ENCODE measurements at places on chromosomes 12 and 14. TPM values are rescaled to one million over a fixed set of nuclear protein-coding genes. Genes with fewer than 3 reads are reported as not detected.

- H3K4me1 ChIP-seq: peaks cover 1% of the 10 kb centered on the region
- no peaks in the 10 kb centered on the region for H3K36me3 ChIP-seq
- no peak for DNase-seq
- no peak overlapping the region for H3K27ac ChIP-seq
- no peaks in the 10 kb centered on the region for H3K27me3 ChIP-seq
- H3K4me3 ChIP-seq: no peak overlapping the region
Measured at GRCh38 chr12:47735649-47736048, 10.4 kb upstream of the ENDOU start.

DNA sequence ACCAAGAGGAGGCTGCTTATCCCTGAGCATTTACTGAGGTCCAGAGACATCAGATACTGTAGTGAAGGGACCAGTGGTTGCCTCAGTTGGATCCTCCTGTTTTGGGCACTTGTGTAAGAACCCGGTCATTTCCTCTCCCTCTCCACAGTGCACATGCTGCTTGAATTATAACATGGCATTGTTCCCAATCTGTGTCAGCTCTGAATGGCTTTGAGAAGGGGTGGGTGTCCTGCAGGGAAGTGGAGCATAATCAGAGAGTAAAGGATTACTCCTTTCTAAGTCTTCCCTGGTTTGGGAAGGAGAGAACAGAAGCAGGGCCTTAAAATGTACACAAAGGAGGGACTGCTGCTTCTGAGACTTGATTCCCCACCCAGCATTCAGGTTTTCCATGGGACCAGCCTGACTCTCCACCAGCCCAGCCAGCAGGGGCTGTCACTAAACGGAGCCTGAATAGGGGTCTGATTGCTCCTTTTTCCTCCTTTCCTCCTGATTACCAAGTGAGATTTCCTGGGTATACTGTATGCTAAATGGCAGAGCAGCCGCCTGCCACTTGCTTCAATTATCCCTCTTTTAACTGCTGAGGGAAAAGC is 78.4 kb downstream of the NRXN3 start:
- no peaks in the 10 kb centered on the region for H3K4me1 ChIP-seq
- no peak overlapping the region for H3K4me3 ChIP-seq
- H3K27ac ChIP-seq: no peak overlapping the region
- H3K36me3 ChIP-seq: no peaks in the 10 kb centered on the region
- H3K27me3 ChIP-seq: no peaks in the 10 kb centered on the region

GRCh38 chr12:25497021-25497420 is 56.1 kb downstream of the LMNTD1 start:
- H3K4me3 ChIP-seq: no peak overlapping the region
- no peak overlapping the region for H3K27ac ChIP-seq
- H3K27me3 ChIP-seq: no peaks in the 10 kb centered on the region
- H3K4me1 ChIP-seq: no peaks in the 10 kb centered on the region

The AICDA gene
- total RNA-seq: not detected
